Right ventricle myocardium inferior (tissue), 1 donor: ENCODE measurements at places on chromosomes 7 and 10. TPM values are rescaled to one million over a fixed set of nuclear protein-coding genes. Genes with fewer than 3 reads are reported as not detected.

HTR7 gene
- not detected for total RNA-seq

MRLN gene
- total RNA-seq: not detected

DNA sequence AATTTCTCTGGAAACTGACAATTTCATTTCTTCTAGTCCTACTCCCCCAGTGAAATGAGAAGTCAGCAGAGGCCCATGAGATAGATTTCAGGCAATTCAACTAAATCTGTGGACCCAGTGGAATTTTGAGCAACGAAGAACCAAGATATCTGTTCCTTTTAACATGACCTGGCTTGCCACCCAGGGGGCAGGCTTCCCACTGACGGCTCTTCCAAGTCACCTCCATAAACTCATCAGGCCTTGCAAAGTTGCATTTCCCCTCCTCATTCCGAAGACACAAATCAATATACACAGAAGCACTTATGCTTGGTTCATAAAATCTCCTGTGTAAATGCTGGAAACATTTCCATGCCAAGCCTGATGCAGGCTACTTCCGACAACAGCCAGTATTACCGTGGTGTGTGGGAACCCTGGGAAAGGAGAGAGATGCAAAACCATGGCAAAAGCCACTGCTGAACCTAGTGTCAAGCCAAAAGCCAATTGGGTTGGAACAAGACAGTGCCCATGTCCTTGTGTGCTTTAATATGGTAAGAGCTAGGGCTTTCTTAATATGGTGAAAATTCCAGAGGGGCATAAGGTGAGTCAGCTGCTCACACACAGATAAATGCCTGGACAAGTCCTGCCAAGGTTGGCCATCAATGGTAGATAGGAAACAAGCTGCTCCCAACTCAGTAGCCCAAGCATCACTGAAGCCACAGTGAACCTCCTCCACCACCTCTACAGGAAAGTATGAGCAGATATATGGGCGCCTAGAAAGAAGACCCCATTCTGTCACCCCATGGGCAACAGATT lies 1.6 kb downstream of the FRMD4A start:
- DNase-seq: no peak

GRCh38 chr10:33800986-33801385 lies 466.5 kb upstream of the NRP1 start:
- no peak for DNase-seq

GRCh38 chr10:96124230-96125141 lies 5.6 kb upstream of the ZNF518A start:
- DNase-seq: no peak

- DNase-seq: no peak
Measured at GRCh38 chr10:97278491-97278989, 13.9 kb downstream of the ARHGAP19 start.

- DNase-seq: peak; percentile 58
Measured at GRCh38 chr7:74230446-74231231, 20.8 kb downstream of the LAT2 start.

- no peak for DNase-seq
Measured at GRCh38 chr10:99860466-99860865, 78.0 kb downstream of the ABCC2 start.

DNA sequence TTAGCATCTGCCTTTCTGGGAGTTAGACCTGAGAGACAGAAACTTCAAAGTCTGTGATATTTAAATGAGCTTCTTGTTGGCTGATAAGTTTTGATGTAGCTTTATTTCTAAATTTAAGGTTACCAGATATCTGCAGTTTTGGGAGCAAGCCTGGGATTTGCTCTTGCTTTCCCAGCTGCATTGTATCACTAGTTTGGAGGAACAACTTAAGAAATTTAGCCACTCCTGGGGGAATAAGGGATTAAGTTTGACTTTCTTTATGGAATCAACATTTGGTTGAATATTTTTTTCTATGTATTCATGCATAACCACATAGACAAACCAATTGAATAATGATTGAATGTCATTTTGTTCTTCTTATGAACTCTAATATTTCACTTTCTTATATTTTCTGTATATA lies 178.6 kb downstream of the POLR1F start:
- no peak for DNase-seq
